ENCODE measurements at places on chromosomes 7 and 10.

- no peak for DNase-seq
Observed at GRCh38 chr7:128376077-128376476, 14.6 kb upstream of the PRRT4 start.

DNA sequence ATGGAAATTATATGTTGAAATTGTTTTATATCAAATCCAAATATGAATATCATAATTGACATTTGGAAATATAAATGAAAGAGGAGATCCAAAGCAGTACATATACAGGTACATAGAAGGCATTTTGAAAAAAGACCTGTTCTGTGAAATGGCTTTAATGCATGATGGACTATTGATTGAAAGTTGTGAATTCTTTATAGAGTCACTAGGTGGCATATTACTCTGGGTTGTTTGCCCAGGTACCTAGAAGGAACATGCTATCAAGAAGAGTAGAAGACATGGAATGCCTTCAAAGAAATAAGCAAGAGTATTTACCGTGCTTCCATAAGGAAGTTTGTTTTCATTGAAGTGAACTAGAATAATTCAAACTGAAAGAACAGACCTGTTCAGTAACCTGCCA, 160.0 kb upstream of the ANK3 start:
- DNase-seq = no peak

DNA sequence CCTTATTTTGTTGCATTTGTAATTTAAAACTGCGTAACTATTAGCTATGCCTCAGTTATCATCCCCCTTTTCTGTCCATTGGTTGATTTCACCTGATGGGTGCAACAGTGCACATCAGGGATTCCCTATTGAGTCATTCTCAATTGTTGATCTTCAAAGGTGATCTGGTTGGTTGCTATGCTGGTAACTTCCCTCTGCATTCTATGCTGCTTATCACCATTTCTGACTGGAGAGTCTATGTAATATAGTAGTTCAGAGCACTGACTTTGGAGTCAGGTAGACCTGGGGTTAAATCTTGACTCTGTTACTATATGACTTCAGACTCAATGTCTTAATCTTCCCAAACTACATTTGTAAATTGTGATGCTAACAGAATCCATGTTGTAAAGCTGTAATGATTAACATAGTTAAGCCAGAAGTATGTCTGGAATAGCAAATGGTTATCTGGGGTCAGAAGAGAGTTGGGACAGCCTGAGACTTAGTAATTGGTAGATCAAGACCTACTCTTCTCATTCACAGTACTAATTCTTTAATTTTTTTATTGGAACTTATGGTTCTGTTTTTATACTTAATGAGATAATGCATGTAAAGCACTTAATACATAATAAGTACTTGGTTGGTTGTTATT, 38.1 kb downstream of the EXOC6 start:
- DNase-seq = peak; percentile 25

DNA sequence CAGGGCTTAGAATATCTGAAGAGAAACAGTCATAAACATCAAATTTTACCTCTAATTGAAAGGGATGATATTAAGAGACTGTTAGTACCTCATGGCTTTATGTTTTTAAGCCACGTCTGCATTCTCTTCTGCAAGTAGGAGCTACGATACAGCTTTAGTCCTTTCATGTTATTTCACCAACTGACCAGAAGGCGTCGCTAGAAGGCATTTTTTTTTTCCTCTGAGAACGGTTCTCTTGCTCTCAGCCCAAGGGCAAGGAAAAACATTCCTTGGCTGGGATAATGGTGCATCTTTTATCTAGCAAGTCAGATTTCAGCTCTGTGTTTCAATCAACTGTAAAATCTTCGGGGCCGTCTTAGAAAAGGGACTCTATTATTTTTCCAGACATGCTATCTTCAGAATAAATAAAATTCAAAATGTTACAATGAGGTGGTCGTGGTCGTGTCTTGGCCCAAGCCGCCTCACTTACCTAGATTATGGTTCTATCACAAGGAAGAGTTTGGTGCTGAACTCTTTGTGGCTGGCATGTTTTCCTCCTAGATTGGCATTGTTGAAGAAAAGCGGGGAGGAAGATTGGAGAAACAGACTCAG, 41.6 kb upstream of the LYZL2 start:
- DNase-seq = peak; percentile 23

GRCh38 chr7:71208881-71209280, 76.9 kb downstream of the GALNT17 start:
- DNase-seq = no peak

- no peak for DNase-seq
Observed at GRCh38 chr10:33861016-33861704, 526.7 kb upstream of the NRP1 start.

- DNase-seq = no peak
Observed at GRCh38 chr7:74320645-74321221, 31.5 kb downstream of the CLIP2 start.

DNA sequence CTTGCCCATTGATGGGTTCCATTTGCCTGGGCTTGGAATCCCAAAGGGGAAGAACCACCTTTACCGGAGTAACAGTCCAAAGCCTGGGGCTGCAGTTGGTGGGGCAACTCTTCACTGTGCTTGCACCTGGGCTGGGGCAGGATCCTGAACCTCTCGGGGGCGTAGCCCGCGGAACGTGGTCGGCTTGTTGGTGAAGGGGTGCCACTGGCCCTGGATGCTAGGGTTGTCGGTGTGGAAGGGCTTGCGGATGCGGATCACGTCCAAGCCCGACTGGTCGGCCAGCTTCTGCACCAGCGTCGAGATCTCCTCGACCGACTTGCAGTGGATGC, 710 bp downstream of the MRPL43 start:
- DNase-seq = no peak

- DNase-seq = no peak
Observed at GRCh38 chr10:132509506-132510173, 27.9 kb upstream of the INPP5A start.

- peak; percentile 97 for DNase-seq
Observed at GRCh38 chr10:52883996-52884871, 111.7 kb upstream of the MBL2 start.

GRCh38 chr10:660970-661596, 28.4 kb downstream of the DIP2C start:
- DNase-seq = no peak

- DNase-seq = no peak
Observed at GRCh38 chr7:82388138-82388537, 55.4 kb downstream of the CACNA2D1 start.

DNA sequence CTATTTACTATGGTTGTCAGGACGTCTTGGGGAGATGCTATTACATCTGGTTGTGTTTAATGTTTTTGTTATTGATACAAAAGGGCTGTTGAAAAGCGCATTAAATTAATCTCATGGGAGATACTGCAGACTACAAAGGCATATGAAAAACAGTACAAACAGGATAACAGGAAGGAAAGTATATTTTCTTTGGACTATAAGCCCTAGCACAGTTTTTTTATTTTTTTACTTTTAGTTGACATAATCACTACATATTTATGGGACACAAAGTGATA, 341.3 kb downstream of the ARL4A start:
- no peak for DNase-seq

DNA sequence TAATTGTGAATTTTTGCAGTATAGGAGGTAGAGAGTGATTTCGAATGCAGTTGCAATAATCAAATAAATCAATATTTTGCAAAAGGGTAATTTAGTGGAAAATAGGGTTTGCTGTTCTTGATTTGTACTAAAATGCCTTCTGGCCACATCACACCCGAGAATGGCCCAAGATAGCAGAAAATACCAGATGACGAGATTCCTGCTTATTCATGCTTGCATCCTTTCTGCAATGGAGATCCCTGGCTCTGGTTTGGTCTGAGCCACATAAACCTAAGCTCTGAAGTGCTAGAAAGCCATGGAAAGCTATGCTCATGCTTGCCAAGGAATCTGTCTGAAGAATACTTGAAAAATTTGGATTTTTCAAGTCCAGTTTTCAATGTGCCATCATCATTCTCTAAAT, 634.2 kb upstream of the COBL start:
- no peak for DNase-seq

- DNase-seq = no peak
Observed at GRCh38 chr7:78226059-78226719, 427.6 kb downstream of the PHTF2 start.

DNA sequence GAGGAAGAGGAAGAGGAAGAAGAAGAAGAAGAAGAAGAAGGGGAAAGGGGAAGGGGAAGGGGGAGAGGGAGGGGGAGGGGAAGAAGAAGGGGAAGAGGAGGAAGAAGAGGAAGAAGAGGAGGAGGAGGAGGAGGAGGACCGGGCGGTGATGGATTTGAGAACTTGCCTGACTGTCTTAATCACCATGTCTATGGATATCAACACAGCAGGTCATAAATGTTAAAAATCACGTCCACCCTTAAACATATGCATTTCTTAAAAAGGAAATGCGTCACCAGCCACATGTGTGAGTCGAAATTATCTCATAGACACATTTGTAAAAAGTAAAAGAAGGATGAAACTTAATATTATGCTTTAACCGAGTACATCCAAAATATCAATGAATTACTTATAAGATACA, 42.1 kb upstream of the INSIG1 start:
- DNase-seq = no peak

GRCh38 chr10:105192861-105193260, 551.8 kb downstream of the SORCS3 start:
- DNase-seq = no peak

DNA sequence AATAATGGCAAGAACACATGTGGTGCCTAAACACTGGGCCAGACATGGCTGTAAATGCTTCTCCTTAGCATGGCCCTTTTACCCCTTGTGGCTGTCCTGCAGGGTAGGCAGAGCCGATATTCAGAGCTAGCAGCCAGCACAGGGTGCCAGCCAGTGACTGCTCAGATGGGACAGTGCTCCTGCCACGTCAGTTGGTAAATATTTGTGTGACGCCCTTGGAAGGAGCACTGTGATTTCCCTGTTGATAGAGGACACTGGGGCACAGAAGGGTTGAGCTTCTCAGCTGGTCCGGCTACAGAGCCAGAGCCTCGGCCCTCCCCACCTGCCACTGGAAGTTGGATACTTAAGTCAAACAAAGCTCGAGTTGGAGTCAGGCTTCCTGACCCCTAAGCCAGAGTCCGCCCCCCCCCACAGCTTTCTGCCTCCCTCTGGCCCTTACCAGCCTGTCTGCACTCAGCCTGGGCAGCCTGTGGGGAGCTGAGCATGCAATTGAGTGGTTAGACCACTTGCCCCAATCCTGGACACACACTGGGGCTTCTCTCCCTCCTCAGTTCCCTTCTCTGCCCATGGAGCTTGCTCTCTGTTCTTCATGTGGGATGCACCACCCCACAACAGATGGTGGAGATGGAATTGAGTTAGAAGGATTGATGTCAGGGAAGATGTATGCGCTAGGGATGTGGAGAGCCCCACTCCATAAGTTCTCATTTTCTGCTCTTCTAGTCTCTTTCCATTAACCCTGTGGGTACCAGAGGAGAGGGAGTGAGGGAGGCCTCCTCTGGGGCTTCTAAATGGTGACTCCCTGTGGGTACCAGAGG, 350.8 kb downstream of the PLXNA4 start:
- DNase-seq = no peak

DNA sequence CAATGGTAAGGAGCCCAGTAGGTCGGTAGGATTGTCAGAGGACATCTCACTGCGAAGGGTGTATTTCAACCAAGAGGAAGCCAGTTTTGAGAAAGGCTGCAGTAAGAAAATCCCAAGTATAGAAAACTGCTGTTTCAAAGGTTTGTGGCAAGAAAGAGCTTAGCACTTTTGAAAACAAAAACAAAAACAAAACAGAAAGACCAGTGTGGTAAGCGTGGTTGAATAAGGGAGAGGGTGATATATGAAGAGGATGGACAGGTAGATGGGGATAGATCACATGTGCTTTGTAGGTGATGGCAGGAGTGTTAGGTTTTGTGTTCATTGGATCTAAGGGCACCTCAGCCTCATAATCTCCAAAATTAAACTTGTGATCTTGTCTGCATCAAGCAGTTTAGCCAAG, 141.6 kb upstream of the WNT16 start:
- no peak for DNase-seq

GRCh38 chr7:69837387-69838068, 239.3 kb downstream of the AUTS2 start:
- no peak for DNase-seq

- DNase-seq = no peak
Observed at GRCh38 chr10:14084875-14085274, 245.8 kb downstream of the FRMD4A start.

- DNase-seq = peak; percentile 51
Observed at GRCh38 chr10:112202561-112203241, 19.1 kb upstream of the GPAM start.

- DNase-seq = no peak
Observed at GRCh38 chr7:140358412-140359051, 39.8 kb downstream of the SLC37A3 start.

GRCh38 chr10:33952692-33953360, 618.4 kb upstream of the NRP1 start:
- peak; percentile 85 for DNase-seq

DNA sequence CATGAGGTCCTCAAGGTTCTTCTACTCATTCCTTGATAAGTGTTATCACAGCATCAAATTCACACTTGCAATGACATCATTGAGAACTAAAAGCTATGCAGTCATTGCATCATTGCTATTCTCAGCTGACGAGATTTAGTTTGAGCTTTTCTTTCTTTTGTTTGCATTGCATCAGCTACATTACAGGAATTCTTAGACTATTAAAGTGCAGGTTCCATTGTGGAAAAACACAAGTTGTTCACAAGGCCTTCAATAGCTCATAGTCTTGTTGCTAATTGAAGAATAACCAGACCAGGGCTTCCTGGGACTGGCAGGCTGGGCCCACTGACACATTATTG, 139.3 kb downstream of the CXCL12 start:
- no peak for DNase-seq

DNA sequence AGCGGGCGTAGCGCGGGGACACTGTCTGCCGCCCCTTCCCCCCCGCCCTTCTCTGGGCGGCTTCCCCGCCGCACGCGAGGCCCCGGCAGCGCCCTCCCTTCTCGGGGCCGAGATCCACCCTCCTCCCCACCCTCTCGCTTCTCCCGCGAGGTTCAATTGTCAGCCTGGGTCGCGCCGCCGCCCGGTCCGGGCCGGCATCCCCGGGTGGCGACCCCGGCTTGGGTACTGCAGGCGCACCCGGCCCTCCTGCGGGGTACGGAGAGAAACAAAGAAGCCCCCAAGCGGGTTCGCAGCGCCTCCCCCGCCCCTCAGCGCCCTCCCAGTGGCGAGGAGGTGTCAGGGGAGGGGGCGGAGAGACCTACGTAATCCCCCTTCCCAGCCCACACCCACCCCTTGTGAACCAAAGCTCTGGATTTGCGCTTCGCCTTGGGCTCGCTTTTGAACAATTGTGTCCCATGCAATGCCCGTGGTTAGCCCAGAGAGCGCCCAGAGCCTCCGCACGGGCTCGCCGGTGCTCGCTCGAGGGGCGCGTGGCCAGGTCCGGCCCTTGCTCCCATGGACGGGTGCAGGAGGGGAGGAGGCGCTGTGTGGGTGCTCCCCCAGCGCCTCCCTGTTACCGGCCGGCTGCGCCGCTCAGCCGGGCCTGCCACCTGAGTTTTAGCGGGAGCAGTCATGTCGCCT, 634 bp downstream of the HECW1 start:
- no peak for DNase-seq

DNA sequence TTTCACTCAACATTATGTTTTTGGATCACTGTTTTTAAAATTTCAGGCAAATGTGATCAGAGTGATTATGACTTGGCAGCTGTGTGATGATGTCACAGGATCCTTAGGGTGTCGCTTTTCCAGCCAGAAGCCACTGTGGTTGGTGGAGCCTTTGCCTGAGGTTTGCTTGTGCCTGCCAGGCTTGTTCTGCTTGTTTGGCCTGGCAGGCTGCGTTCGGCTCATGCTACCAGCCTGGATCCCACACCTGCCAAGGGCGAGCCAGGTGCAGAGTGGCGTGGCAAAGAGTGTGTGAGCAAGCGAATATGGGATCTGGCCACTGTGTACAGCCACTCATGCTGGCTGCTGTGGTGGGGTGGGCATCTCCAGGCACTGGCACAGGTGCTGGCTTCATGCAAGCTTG, 55.7 kb downstream of the ADK start:
- DNase-seq = no peak
